ENCODE measurements at places on chromosomes 2 and 18.

- DNase-seq, result no peak
These were observed 217.9 kb downstream of the NAPG start for GRCh38 chr18:10743766-10744165.

DNA sequence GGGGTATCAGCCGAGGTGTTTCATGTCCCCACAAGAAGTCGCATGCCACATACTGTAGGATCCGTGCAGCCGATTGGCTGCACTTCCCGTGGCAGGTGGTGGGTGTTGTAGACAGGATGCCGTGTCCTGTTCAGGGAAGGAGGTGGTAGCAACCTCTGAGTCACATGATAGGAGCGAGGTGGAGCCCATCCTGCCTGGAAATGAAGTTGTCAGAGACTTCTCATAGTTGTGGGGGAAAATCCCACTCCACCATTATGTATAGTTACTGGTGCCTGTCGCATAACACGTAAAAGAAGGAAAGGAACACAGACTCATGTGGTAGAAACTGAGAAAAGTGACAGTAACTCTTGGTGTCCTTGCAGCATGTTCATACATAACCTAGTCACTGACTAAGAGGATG, 91.4 kb upstream of the IL1R2 start:
- no peak for DNase-seq

- DNase-seq, result no peak
These were observed 101.9 kb downstream of the DNER start for GRCh38 chr2:229612384-229612971.

GRCh38 chr18:31657823-31658669, 26.3 kb downstream of the B4GALT6 start:
- no peak for DNase-seq

GRCh38 chr18:49693717-49694005, 119.7 kb downstream of the ACAA2 start:
- no peak for DNase-seq

DNA sequence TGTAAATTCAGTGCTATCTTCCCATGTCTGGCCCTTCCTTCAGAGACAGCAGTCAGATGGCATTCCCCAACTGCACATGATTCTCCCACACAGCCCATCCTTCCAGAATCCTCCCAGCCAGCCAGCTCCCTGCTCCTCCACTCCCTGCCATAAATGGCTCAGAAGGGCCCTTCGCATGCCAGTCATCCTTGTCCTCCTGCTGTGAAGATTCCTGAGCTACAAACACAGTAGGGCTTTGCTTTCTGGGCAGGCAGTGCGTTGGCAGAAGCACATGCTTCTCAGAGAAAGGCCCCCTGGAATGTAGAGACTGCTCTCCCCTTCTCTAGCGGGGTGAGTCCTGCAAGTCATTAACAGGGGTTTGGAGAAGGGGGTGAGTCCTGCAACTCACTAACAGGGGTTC, 71.9 kb downstream of the TEX51 start:
- DNase-seq, result no peak

DNA sequence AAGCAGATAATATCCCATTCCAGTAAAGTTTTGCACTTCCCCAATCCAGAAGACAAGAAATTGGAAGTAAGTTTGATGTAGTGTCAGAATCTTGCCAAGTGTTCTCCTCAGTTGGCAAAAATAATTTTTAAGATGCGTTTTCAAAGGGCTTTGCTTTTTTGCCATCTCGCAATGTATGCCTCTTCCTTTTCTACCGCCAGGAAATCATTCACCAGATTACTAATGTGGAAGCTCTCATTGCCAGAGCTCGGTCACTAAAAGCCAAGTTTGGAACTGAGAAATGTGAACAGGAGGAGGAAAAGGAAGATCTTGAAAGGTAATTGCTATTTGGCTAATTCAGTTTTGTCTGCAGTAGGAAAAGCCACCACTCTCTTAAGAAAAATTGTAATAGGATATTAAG, 110.7 kb downstream of the RAB3GAP1 start:
- no peak for DNase-seq

- DNase-seq, result no peak
These were observed 66.3 kb upstream of the SCG2 start for GRCh38 chr2:223668302-223668998.

DNA sequence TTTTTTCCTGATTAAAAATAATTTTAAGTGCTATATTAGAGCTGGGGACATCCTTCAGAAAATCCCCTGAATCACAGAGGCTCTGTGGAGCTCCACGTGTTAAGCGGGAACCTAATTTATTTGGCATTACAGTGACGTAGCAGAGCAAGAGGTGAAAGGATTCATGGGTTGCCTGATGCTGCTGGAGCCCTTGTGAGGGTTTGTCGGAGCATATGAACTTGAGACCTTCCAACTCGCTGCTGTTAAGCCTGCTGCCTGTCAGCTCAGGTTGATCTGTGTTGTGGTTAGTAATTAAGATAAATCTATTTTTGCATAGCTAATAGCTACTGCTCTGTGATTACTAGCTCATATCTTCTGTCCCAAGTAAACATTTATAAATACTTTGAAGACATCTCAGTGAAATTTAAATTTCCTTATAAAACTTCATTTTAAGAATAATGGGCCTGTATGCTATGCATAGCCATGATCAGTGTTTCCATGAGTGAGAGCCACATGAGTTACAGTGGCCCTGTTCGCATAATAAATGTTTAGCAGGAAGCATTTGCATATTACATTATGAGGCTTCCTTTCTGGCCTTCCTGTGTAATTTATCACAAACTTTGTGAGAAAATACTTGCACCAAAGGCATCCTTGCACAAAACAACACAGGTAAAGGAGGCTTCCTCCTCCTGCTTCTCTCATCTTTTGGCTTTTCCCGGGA, 438.9 kb downstream of the PTPRM start:
- DNase-seq, result no peak

GRCh38 chr2:10305715-10306114, 3.0 kb downstream of the HPCAL1 start:
- peak; percentile 50 for DNase-seq

DNA sequence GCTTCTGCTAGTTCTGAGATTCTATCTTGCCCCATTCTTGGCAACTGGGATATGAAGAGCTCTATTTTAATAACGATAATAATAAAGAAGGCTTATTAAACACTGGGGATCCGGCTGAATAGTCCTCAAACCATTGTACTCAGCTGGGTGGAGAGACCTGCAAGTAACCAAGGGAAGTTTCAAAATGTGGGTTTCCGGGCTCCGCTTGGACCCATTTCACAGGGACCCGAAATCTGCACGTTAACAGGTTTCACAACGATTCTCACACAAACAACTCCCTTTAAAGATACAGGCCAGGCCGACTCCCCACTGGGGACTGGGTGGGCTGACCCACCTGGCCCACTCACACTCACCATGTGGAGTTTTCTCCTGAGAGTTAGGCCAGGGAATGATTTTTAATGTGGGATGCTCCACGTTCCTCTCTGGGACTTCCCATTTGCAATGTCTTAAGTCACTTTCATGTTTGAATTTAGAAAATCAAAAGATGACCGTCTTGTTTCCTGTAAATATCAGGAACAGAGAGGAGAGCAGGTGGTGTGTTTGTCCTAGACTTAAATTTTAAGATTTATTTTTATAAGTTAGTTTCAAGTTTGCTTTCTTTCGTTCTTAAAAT, 96.3 kb downstream of the SH3RF3 start:
- no peak for DNase-seq

Data from RKO (cell line).